ENCODE measurements at places on chromosomes 7 and 10.
A peak's percentile ranks its signal among the peaks of the same experiment; 100 is the strongest.

GRCh38 chr7:69663911-69664832 is 65.9 kb downstream of the AUTS2 start:
- DNase-seq, result no peak

- DNase-seq, result no peak
Observed at GRCh38 chr10:70596860-70597809, 5.4 kb downstream of the PRF1 start.

DNA sequence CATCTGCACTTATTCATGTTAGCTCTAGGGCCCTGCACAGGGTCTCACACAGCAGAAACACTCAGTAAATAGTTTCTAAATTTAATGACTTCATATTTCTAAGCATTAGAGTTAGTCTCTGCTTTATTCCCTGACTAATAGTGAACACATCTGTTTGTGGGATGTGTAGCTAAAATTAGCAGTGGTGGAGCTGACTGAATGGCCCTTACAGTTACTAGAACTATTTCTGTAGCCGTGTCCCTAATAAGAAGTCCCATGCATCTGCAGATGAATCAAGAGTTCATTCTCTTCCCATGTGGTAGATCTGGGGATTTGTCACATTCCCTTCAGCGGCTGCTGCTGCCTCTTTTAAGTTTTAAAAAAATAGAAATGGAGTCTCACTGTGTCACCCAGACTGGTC is 11.7 kb downstream of the MAP3K8 start:
- peak; percentile 87 for DNase-seq

DNA sequence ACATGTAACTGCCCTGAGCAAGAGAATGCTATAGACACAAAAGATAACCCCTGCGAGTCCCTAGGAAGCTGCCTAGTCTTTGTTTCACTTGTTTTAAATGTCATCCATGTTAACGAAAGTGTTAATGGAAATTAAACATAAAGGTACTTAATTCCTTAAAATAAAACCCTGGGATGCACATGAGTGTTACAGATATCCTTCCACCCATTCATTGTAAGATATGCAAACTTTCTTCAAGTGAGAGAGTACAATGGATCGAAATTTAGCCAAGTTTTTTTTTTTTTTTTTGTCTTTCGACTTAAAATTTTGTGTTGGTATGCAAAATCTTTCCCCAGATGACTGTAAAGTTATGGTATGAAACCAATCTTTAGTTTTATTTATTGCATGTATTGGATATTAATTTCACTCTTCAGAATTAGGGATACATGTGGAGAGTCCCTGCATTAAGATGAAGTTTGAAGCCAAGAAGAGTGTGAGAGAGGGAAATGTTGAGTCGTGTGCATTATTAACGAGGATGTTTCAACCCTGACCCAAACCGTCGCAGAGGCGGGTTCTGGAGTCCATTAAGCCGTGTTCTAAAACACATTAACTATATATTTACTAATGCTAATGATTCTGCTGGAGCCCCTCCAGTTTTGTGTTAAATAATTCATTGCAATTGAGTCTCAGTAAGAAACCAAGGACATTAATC is 1.6 kb downstream of the CDK14 start:
- DNase-seq, result no peak

DNA sequence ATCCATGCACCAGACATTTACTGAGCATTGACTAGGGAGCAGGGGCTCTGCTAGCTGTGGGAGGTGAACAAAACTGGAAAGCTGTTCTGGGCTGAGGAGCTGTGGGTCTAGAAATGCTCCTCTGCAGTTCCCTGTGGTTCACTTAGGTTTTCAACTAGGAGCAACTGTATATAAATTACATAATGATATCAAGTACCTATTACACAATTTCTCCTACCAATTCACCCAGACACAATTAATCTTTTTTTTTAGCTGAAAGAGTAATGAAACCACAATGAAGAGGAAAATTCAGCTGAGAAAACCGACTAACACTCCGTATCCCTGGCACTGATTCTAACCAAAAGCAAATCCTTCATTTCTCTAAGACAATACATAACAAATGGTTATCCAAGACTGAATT is 39.4 kb downstream of the COL28A1 start:
- no peak for DNase-seq

GRCh38 chr7:91945476-91945875 is 4.8 kb downstream of the AKAP9 start:
- peak; percentile 92 for DNase-seq

GRCh38 chr7:38950309-38950708 is 27.4 kb upstream of the POU6F2 start:
- peak; percentile 8 for DNase-seq

DNA sequence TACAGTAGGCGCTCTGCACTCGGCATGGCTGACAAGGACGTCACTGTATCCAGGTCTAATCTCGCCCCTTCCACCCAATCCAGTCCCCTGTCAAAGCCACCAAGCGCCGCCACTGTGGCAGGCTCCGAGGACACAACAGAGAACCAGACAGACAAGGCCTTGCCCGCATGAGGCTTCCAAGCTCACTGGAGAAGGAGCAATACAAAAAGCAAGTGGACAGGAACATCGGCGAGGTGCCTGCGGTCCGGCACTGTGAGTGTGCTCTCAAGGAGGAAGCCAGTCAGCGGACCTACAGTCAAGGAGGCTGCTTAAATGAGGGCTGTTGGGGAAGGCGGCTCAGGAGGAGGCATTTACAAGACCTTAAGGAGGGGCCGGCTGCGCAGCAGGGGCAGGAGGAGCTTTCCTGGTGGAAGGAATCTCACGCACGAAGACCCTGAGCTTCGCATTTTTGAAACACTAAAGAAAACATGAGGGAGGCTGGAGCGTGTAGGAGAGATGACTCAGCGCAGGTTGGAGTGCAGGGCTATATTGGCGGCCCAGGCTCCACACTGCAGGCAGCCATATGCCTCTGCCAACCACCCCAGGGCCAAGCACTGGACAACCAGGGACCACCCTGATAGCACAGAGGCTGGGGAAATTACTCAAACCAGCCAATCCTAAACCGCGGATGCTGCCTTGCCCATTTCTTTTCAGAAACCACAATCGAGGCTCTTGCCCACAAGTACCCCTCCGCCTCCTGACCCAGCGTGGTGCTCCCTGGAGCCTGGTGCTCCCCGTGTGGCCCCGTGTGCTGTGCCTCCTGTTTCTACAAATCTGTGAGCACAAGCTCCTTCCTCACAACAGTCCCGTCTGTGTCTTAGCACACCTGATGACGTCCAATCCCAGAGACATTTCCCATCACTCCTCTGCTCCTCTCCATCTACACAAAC is 28.9 kb downstream of the GNA12 start:
- DNase-seq, result peak; percentile 84

DNA sequence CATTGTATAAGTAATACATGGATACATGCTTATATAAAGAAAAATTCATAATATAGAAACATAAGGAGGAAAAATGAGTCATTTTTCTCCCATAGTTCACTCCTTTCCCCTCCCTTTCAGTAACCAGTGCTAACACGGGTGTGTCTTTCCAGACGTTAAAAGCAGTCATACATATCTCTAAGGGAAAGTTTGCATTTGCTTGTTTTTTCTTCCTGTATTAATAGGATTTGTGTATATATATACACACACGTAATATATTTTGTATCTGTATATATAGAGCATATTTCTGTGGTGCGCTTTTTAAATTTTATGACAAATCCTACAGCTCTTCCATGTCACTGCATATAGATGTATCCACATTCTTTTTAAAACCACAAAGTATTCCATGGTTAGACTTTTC is 78.8 kb downstream of the RALA start:
- no peak for DNase-seq

DNA sequence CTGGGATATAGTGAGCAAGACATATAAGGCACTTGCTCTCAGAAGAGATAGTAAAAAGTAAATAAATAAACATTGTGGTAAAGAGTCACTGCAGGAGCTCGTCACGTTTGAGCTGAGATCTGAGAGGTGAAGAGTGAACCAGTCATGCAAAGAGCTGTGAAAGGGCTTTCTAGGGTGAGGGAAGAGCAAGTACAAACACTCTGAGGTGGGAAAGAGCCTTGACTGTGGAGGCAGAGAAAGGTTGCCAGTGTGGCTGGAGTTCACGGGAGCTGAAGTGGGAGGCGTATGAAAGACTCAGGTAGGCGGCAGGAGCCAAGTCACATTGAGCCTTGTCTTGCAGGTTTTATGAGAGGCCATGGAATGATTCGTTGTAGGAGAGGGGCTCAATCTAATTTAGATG is 141.0 kb downstream of the C1GALT1 start:
- peak; percentile 4 for DNase-seq

DNA sequence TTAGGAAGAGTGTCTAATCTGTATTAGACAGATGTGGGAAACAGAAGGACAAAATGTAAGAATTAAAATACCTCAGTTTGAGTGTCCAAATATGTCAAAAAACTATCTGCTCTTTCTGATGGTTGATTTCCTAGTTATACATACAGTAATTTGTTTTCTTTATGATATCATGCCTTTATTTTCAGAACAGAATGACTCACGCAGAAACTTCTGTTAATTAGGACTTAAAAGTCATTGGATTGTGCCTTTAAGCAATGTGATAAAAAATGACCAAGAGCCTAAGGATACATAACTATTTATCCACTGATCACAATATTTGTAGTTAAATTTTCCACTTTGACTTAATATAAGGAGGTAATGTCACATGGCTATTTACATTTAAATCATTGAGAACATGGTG is 206.7 kb upstream of the PTPRZ1 start:
- no peak for DNase-seq

DNA sequence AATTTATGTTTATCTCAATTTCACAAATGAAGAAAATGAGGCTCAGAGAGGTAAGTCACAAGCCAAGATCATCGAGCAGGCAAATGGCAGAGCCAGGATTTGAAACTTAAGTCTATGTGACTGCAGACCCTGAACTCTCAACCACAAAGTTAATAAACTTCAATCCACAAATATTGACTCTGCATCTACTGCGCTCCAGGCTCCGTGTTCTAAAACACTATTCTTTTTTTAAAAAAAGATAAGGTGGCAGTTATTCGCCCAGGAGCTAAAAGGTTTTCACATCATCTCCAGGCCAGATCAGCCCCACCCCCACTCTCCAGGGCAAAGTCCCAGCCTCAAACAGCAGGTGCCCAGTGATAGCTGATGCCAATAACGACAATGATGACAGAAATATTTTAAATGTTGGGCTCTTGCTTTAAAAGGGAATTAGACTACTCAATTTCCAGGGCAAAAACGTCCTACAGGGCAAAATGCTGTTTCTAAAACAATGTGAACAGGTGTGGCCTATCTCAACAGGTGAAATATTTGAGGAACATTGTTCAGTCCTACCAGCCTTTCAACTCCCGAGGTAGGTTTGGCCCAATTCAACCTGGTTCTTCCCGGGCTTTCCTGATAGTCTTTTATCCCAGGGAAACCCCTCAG is 85.2 kb downstream of the SORBS1 start:
- DNase-seq, result no peak

GRCh38 chr7:30276203-30276900 is 8.0 kb upstream of the ZNRF2 start:
- peak; percentile 85 for DNase-seq
